Panc1 (cell line): ENCODE measurements at places on chromosomes 16 and 17.
A peak's percentile ranks its signal among the peaks of the same experiment; 100 is the strongest.

GRCh38 chr17:73541111-73541510, 103.1 kb downstream of the SDK2 start:
- no peak for DNase-seq

- no peak for DNase-seq
These were observed 25.6 kb upstream of the USP7 start for GRCh38 chr16:8989099-8989878.

DNA sequence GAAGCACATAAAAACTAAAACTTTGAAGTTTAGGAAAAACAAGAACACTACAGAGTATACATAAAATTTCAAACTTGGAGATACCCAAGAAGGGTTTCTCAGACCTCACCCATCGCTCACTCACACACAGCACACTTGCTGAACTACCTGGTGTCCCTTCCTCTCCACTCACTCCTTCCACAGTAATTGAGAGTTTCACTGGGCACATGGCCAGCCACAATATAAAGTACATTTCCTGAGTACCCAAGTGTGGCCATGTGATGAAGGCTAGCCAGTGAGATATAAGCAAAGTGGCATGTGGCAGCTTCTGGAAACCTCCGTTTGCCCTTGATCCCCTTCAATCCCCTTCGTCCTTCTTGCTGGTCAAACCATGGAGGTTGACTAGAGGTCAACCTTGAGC, 11.9 kb downstream of the TOX3 start:
- no peak for DNase-seq

- no peak for DNase-seq
These were observed 644 bp upstream of the RHBDF2 start for GRCh38 chr17:76501827-76502307.

DNA sequence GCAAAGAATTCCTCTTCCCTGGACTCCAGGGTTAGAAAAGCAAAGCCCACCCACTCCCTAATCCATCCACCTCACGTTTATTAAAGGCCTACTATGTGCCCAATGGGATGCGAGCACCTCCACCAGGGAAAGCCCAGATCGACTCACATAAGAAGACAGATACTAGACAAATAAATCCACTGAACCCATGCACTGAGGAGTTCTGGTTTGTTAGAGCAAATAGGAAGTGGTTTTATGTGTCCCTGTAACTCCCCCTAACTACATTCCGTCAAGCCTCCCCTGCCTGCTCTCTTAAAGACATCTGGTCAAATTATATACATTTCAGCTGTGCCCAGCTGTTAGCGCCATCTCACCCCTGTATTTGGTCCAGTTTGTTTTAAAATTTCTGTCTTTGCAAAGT, 218.5 kb upstream of the RPL38 start:
- DNase-seq: no peak

GRCh38 chr17:13362341-13363122, 239.2 kb downstream of the HS3ST3A1 start:
- no peak for DNase-seq

DNA sequence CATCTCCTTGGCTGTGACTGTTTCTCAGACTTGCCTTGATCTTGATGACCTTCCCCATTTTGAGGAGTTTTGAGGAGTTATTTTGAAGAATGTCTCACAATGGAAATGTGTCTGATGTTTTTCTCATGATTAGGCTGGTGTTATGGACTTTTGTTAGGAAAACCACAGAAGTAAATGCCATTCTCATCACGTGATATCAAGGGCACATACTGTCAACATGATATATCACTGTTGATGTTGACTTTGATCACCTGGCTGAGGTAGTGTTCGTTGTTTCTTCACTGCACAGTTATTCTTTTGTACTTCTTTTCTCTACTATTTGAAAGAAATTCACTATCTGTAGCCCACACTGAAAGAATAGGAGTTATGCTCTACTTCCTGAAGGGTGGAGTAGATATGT, 194.7 kb upstream of the MPHOSPH6 start:
- DNase-seq: no peak

DNA sequence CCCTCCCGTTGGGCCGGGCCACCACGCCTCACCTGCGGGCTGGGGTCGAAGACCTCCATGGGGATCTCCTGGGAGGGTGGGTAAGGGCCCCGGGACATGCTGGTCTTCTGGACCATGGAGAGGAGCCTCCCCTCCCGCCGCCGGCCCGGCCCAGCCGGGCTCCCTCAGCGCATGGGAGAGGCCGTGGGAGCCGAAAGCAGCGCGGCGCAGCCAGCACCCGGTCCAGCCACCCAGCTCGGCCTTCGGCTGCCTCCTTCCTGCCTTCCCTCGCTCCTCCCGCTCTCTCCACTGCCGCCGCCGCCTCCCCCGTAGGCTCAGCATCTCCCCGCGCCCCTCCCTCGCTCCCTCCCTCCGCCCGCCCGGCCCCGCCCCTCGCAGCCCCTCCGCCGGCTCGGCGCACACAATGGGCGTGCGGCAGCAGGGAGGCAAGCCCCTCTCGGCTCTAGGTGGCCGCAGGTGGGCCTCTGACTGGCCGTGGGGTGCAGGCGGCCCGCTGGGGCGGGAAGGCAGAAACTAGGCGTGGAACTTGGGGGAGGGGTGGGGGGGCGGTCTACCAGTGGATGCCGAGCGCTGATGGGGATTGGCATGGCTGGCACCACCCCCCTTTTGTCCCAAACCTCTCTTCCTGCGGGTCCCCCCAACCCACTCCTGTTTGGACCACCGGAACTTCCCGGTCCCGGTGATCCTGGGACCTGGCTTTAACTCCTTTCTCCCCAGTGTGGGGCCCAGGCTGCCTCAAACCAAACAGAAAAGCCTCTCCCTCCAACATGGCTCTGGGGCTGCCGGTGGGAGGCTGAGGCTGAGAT, at the start of gene CACNB1:
Gene CACNB1, minus strand, starts transcription at position 290 of the 806 bp plus-strand sequence. Its CDS starts 174 bp downstream, at position 116.
- DNase-seq: no peak

DNA sequence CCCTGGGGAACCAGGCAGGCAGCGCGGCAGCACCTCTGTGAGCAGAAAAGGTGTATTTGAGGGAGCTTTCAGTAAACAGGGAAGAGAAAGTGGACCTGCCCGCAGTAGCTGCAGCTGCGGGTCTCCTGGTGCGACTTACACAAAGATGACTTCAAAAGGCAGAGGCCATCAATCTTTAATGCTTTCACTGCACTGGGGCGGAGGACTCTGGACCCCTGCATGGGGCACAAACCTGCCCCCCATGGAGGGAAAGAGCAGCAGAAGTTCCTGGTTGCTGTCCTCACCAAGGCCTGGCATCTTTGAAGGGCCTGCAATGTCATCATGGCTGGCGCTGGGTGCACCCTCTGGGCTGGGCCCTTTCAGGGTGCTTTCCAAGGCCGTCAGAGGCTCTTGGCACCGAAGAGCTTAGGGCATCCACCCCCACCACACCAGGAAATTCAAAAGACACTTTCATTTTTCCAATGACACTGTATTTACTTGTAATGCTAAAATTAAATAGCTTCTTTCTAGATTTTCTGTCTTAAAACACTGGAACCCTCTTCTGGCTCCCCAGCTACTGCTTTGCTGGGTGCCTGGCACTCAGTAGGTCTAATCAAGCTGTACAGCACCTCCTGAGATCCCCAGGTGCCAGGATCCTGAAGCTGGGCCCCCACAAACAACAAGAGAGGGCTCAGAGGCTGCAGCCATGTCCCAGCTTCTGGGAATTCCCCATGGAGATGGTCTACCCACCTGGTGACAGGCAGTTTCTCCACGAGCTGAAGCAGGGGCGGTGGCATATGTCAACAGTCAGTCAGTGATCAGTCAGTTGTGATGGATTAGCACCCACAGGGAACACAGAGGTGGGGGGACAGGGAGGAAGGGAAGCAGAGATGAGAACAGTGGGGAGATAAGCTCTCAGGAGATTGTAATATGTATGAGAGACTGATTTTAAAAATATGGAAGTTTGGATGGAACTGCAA, 2.1 kb upstream of the CACNG1 start:
- no peak for DNase-seq

GRCh38 chr16:1099189-1100083, 3.4 kb upstream of the C1QTNF8 start:
- no peak for DNase-seq

DNA sequence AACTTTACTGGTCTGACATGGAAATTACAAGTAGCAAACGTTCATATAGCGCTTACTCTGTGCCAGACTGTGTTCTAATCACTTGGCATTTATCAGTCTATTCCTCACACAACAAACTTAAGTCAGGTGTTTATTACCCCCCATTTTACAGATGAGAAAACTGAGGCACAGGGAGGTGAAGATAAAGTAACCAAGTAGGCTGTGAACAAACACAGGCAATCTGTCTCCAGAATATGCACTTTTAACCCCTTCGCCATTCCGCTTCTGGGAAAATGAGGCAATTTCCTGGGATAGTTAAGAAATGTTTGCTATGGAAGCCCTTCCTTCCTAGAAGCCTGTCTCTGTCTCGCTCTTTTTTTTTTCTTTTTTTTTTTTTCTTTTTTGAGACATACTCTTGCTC, 12.2 kb upstream of the CXCL16 start:
- DNase-seq: no peak

DNA sequence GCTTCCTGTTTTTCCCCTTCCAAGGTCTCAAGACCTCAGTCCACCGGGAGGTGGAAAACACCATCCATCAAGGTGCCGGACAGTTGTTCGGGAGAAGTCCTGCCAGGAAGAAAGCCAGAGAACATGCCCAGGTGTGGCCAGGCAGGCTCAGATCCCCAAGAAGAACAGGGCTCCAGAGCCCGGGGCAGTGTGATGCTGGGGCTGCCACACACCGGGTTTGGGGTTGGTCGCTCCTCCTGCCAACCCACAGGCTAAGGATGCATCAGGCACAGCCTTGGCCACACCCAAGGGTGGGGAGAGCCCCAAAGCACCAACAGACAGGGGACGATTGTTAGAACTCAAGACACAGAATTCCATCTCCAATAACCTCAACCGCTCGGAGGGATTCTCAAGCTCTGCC, 19.7 kb downstream of the ZFHX3 start:
- no peak for DNase-seq

DNA sequence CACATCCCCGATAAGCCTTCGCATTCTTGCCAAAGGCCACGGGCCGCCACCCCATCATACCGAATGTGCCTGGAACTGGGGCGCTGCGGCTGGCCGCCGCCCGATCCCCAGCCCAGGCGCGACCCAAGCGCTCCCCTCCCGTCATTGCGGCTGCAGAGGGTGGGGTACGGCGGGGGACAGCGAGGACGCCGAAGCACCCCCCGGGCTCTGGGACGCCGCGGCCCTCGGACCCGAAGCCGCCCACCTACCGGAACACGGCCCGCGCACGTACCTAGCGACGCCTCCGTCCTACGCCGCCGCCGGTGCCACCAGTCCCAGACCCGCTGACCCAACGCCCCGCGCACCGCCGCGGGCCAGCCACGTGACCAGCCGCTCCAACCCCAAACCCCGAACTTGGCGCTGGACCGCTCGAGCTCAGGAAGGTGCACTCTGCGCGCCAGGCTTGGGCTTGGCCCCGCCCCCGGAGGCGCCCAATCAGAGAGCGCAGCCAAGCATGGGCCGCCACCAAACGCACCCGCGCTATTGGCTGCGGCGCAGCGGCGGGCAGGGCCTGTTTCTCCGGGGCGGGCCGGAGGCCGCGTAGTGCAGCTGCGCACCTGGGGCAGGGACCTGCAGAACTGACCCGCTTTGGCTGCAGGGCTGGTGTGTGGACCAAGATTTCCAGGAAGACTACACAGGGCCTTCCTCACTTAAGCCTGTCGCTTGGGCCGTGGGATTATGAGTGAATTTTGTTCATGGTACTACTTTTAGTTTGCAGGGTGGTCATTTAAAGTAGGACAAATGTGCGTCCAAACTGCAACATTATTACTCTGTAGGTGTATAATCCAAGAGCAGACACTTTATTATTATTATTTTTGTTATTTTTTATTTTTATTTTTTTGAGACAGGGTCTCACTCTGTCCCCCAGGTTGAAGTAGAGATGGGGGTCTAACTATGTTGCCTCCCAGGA, at the start of gene SHMT1:
Gene SHMT1, minus strand, starts transcription at position 450 of the 949 bp plus-strand sequence. CDS start 7,569 bp downstream, outside the sequence.
- DNase-seq: peak; percentile 45

GRCh38 chr16:1960665-1961630, 1.6 kb downstream of the NDUFB10 start:
- DNase-seq: no peak

GRCh38 chr16:55056585-55057401, 126.1 kb downstream of the IRX5 start:
- no peak for DNase-seq

- DNase-seq: no peak
These were observed 19.8 kb downstream of the PPL start for GRCh38 chr16:4917117-4917516.

DNA sequence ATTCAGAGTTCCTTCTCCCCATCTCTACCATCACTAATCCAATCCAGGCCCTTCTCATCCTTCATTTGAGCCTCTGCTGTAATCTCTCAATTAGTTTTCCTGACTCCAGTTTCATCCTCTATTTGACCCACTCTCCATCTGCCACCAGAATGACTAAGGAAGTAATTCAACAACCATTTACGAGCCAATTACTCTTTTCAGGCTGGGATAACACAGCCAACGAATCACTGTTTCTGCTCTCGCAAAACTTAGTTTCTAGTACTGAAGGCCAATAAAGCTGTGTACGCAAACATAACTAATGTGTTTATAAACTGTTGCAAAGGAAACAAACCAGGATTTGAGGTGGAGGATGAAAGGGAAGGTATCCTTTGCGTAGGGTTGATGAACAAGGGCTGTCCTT, 53.7 kb downstream of the MAP2K6 start:
- no peak for DNase-seq

GRCh38 chr17:4066210-4066609, 76.6 kb downstream of the ZZEF1 start:
- no peak for DNase-seq

DNA sequence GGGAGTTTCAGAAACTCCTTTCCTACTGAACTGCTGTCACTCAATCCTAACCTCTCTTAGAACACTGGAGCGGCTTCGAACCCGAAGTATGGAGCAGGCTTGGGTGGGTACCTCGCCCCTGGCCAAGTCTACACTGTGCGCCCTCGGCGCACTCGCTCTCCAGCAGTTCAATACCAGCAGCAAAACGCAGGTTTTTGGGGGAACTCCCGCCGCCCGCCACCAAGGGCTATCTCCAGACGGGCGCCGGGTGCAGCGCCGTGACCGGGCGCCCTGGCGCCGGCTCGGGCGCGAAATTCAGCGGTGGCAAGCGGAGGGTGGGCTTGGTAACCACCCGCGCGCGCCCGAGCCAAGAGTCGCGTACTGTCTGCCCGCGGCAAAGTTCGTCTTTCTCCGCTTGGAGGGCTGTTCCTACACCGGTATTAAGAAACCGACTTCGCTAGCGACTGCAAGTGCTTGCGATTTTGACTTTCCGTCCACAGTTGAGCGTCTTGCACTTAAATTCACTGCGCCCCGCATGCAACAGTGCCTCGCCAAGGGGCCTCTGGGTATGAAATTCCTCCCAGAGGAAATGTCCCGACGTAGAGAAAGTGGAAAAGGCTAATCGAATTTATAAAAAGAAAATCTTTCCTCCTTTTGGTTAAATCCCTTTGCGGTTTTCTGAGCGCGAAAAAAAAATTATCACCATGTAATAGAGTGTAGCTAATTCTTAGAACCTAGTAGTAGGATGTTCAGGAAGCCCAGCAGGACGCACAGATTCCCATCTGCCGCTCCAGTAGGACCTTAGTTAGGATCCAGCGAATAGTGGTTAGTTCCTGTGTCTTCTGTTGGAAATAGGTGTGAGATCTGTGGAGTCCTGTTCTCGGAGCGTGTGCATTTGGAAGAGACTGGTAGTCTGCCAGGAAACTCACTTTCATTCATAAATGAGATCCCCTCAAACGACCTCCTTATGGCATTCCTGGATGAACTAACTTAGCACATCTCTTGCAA, 5.0 kb upstream of the SALL1 start:
- no peak for DNase-seq

GRCh38 chr16:15450624-15451023, 16.2 kb downstream of the BMERB1 start:
- no peak for DNase-seq

GRCh38 chr17:61464843-61465180, 12.6 kb downstream of the TBX4 start:
- DNase-seq: no peak

- DNase-seq: no peak
These were observed 122.6 kb upstream of the FOXF1 start for GRCh38 chr16:86387468-86388440.
